Activated naive CD8-positive, alpha-beta T cell treated with anti-CD3 and anti-CD28 coated beads, Interleukin-2, amount 50 U/mL, for 24 hours (primary cell): ENCODE measurements at places on chromosomes 5 and 9.

DNA sequence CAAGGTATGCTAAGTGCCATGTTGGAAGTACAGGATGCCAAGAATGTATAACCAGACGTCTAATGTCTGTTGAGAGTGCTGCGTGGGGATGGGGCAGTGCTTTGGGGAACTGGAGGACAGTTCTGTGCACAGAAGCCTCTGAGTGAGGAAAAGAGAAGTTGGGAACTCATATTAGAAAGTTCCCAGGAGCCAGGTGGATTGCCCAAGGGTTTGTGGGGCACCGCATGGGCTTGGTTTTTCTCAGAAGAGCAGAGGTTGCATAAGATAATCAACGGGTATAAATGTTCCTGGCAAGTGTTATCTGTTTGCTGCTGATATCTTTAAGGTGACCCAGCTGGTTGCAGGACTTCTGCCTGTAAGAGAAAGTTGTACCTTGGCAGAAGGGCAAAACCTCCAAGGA lies 13.1 kb downstream of the HRH2 start:
- DNase-seq, result no peak
- no peak overlapping the region for H3K4me3 ChIP-seq
- H3K4me1 ChIP-seq, result peaks cover 19% of the 10 kb centered on the region
- H3K27me3 ChIP-seq, result no peaks in the 10 kb centered on the region

- H3K36me3 ChIP-seq, result no peaks in the 10 kb centered on the region
- H3K4me3 ChIP-seq, result no peak overlapping the region
- H3K4me1 ChIP-seq, result no peaks in the 10 kb centered on the region
- H3K27ac ChIP-seq, result no peak overlapping the region
- no peaks in the 10 kb centered on the region for H3K27me3 ChIP-seq
These were observed 548.8 kb upstream of the SMC2 start for GRCh38 chr9:103545260-103545659.

- peaks cover 34% of the 10 kb centered on the region for H3K27me3 ChIP-seq
- H3K36me3 ChIP-seq, result no peaks in the 10 kb centered on the region
- H3K4me1 ChIP-seq, result peaks cover 1% of the 10 kb centered on the region
- H3K27ac ChIP-seq, result no peak overlapping the region
- DNase-seq, result no peak
These were observed 1.5 kb downstream of the FBN2 start for GRCh38 chr5:128536254-128537220.

DNA sequence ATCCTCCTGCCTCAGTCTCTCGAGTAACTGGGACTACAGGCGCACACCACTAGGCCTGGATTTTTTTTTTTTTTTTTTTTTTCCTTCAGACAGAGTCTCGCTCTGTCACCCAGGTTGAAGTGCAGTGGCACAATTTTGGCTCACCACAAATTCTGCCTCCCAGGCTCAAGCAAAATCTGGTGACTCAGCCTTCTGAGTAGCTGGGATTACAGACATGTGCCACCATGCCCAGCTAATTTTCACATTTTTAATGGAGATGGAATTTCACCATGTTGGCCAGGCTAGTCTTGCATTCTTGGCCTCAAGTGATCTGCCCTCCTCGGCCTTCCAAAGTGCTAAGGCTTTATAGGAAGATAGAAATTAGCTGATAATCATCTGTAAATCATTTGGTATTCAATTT lies 43.9 kb downstream of the NSA2 start:
- no peak overlapping the region for H3K27ac ChIP-seq
- H3K27me3 ChIP-seq, result no peaks in the 10 kb centered on the region
- no peak for DNase-seq
- no peaks in the 10 kb centered on the region for H3K4me1 ChIP-seq
- H3K4me3 ChIP-seq, result no peak overlapping the region
- H3K36me3 ChIP-seq, result peaks cover 13% of the 10 kb centered on the region

GRCh38 chr5:15991586-15991985 lies 188.0 kb downstream of the MARCHF11 start:
- H3K4me3 ChIP-seq, result no peak overlapping the region
- H3K27ac ChIP-seq, result no peak overlapping the region
- H3K27me3 ChIP-seq, result no peaks in the 10 kb centered on the region
- peaks cover 4% of the 10 kb centered on the region for H3K36me3 ChIP-seq

GRCh38 chr5:127280491-127281220 lies 9.9 kb upstream of the MEGF10 start:
- H3K27ac ChIP-seq, result no peak overlapping the region
- DNase-seq, result no peak
- no peaks in the 10 kb centered on the region for H3K4me1 ChIP-seq
- no peak overlapping the region for H3K4me3 ChIP-seq

DNA sequence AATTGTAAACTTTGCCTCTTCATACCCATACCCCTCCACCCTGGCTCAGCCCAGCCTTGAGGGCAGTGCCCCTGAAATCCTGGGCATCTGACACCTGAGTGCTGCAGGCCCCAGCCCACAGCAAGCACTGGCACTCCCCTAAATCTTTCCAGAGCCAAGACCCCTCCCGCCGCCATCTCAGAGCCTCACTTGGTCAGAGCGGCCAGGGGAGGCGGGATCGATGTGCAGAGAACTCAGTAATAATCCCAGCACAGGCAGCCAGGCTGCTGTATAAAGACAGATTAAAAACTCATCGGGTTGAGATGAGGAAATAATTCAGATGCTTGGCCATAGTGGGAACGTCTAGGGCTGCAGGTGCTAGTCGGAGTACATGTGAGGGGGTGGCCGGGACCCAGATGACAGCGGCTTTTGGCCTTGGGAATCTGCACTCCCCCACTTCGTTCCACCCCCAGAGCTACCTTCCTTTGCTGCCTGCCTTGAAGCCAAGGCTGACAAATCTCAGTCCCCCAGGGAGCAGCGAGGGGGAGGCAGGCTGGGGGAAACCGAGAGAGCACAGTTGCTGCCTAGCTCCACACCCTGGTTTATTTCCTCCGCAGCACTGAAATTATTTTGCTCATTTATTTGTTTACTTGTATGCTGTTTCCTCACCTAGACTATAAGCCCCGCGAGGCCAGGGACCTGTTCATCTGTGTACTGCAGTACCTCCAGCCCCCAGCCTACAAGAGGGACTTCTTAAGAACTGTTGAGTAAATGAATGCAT lies 19.5 kb upstream of the ARAP3 start:
- H3K27ac ChIP-seq, result no peak overlapping the region
- no peak for DNase-seq
- H3K4me3 ChIP-seq, result peak overlapping the region; percentile 66

- no peak overlapping the region for H3K4me3 ChIP-seq
- peaks cover 55% of the 10 kb centered on the region for H3K36me3 ChIP-seq
- no peaks in the 10 kb centered on the region for H3K27me3 ChIP-seq
- no peak for DNase-seq
- H3K27ac ChIP-seq, result peak overlapping the region; percentile 7
- peaks cover 52% of the 10 kb centered on the region for H3K4me1 ChIP-seq
These were observed 91.5 kb downstream of the NR3C1 start for GRCh38 chr5:143311955-143312354.

DNA sequence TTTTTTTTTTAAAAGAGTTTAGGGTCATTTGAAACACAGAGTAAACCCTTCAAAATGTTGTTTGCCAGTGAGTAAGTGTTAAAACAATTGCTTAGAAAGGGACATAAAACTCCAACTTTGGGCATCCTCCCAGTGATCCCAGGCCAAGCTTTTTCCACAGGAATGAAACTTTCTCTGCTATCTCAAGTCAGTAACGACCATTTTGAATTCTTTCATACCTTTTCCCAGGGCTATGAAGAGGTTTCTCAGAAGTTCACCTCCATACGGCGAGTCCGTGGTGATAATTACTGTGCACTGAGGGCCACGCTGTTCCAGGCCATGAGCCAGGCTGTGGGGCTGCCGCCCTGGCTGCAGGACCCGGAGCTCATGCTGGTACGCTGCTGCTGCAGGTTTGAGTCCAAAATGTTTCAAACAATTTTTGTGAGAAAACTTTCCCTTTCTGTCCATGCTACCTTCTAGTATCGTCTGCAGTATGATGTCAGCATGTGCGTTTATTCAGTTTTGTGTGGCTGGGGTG lies 16.8 kb downstream of the OTULIN start:
- no peak for DNase-seq
- H3K36me3 ChIP-seq, result peaks cover 63% of the 10 kb centered on the region
- H3K4me1 ChIP-seq, result peaks cover 48% of the 10 kb centered on the region
- no peak overlapping the region for H3K27ac ChIP-seq

GRCh38 chr5:74490814-74491213 lies 149.7 kb downstream of the ENC1 start:
- H3K27me3 ChIP-seq, result peaks cover 11% of the 10 kb centered on the region
- H3K4me1 ChIP-seq, result peaks cover 10% of the 10 kb centered on the region
- no peak overlapping the region for H3K4me3 ChIP-seq
- no peak overlapping the region for H3K27ac ChIP-seq
- no peak for DNase-seq

- H3K36me3 ChIP-seq, result no peaks in the 10 kb centered on the region
- no peaks in the 10 kb centered on the region for H3K4me1 ChIP-seq
- DNase-seq, result no peak
- H3K27me3 ChIP-seq, result no peaks in the 10 kb centered on the region
- no peak overlapping the region for H3K4me3 ChIP-seq
- H3K27ac ChIP-seq, result no peak overlapping the region
These were observed 680.6 kb downstream of the ELAVL2 start for GRCh38 chr9:23145467-23145866.

- no peak overlapping the region for H3K27ac ChIP-seq
- H3K27me3 ChIP-seq, result peaks cover 8% of the 10 kb centered on the region
- H3K4me1 ChIP-seq, result peaks cover 4% of the 10 kb centered on the region
- no peak overlapping the region for H3K4me3 ChIP-seq
- H3K36me3 ChIP-seq, result no peaks in the 10 kb centered on the region
These were observed 36.9 kb upstream of the RXRA start for GRCh38 chr9:134289241-134289875.
